ENCODE measurements at places on chromosomes 2 and 18.
A peak's percentile ranks its signal among the peaks of the same experiment; 100 is the strongest.

- DNase-seq, result no peak
Measured at GRCh38 chr2:179558010-179558934, 293.6 kb upstream of the SESTD1 start.

- no peak for DNase-seq
Measured at GRCh38 chr18:22822841-22823508, 110.2 kb upstream of the RBBP8 start.

- peak; percentile 16 for DNase-seq
Measured at GRCh38 chr2:177165721-177166711, 46.6 kb upstream of the HNRNPA3 start.

DNA sequence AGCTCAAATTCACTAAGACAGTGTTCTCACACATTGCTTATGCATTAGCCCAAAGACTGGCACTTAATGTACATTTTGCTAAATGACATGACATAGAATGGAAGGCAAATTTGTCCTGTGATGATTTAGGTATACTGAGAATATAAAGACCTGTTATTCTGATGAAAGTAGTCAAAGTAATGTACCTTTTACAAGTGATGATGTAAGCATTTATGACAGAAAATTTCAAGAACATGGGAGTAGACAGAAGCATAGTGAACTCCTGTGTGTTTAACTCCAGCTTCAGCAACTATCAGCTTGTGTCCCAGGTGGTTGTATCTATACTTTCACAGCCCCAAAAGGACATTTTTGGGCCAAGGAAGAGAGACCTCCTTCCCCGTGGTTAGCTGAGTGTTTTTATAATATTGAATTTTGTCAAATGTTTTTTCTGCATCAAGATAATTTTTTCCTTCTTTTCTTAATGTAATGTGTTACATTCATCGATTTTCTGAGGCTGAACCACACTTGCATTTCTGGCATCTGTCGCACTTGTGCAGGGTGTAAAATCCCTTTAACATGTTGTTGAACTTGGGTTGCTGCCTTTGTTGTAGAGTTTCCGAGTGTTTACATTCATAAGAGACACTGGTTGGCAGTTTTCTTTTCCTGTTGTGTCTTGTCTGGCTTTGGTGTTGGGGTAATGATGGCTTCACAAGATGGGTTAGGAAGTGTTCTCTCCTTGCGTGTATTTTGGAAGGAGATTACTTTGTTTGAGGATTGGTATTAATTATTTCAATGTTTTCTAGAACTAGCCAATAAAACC, 33.9 kb upstream of the TMEM18 start:
- no peak for DNase-seq

DNA sequence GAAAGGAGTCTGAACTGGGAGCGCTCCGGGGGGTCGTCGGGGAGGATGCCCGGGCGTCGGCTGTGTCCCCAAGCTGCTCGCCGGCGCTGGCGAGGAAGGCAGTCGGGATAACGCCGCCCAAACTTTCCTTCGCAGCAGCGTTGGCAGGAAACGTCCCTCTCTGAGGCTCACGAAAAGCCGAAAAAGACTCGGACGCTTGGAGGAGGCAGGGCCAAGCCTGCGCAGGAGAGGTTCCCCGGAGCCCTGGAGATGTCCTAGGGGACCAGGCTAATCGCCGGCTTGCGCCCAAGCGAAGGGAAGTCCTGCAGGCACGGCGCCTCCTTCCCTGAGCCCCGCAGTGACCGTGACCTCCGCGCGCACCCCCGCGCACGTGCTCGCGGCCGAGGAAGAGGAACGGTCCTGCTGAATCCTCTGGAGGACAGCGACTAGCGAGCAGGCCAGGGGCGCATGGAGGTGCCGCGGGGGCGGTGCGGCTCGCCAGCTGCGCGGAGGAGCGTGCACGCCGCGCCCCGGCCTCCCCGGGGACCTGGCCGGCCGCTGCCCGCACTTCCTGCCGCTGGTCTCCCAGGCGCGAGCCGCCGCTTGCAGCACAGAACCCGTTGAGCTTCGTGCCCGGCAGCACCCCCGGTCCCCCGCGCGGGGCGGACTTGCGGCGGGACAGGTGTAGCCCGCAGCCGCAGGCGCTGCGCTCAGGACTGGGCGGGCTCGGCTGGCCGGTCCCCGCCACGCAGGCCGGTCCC, at the start of gene SH3RF3:
Gene SH3RF3, plus strand, starts transcription at position 590 of the 740 bp plus-strand sequence.
- DNase-seq, result peak; percentile 26

- no peak for DNase-seq
Measured at GRCh38 chr18:48808476-48808875, 142.3 kb downstream of the SMAD7 start.

- DNase-seq, result no peak
Measured at GRCh38 chr2:240579071-240579762, 7.3 kb upstream of the CAPN10 start.

GRCh38 chr2:41933585-41934320, 114.1 kb upstream of the PKDCC start:
- DNase-seq, result no peak

- DNase-seq, result no peak
Measured at GRCh38 chr2:231673348-231673770, 35.0 kb upstream of the PTMA start.

GRCh38 chr2:44315945-44316344, 40.7 kb downstream of the SLC3A1 start:
- DNase-seq, result no peak

- no peak for DNase-seq
Measured at GRCh38 chr2:13597176-13597575, 880.4 kb downstream of the TRIB2 start.

GRCh38 chr18:77147418-77147852, 14.9 kb upstream of the MBP start:
- no peak for DNase-seq

DNA sequence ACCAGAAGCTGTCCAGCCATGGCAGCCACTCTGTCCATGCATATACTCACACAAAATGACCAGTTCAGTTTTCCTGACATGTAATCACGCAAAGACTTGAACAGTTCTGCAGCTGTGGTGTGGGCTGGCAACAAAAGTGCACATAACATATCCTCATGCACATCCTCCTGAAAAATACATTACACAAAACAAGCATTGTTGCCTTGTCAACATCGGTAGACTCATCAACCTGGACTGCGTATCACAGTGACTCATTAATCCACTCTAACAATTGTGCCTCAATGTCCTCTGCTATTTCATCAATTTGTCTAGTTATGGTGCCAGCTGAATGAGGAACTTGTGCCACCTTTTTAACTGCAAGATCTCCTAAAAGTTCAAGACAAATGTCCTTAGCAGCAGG, 19.5 kb downstream of the RBKS start:
- DNase-seq, result no peak

DNA sequence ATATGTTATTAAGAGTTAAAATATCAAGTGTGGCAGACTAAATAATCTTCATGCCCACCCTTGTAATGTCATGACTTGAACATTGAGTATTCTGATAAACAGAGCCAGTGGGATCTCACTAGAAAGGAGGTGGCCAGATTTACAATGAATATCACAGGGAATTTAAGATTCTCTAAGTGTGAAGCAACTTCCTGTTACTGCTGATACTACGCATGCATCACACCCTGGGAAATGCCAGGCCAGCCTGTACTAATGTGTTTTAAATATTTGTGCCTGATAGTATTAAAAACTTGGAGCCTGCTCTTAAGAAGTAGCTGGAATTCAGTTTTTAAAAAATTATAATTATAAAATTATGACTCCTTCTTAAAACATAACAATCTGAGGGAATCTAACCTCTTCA, 148.3 kb downstream of the LAMA3 start:
- no peak for DNase-seq

GRCh38 chr18:62396381-62396780, 71.3 kb downstream of the TNFRSF11A start:
- no peak for DNase-seq

DNA sequence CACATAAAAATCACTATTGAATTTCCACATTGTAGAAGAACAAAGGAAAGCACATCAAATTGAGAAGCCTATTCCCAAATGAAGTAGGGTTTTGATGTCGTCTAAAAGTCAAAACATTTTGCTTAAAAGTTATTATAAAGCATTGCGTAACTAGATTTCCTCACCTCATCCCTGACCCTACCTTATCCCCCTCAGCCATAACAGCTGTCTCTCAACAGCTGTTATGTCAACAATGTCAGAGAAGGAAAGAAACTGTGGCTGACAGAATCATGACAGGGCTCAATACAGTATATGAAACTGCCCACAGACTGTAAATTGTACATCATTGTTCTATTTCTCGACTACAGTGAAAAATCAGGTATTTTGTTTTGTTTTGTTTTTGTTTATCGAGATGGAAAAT, 63.0 kb upstream of the ACVR1C start:
- no peak for DNase-seq

DNA sequence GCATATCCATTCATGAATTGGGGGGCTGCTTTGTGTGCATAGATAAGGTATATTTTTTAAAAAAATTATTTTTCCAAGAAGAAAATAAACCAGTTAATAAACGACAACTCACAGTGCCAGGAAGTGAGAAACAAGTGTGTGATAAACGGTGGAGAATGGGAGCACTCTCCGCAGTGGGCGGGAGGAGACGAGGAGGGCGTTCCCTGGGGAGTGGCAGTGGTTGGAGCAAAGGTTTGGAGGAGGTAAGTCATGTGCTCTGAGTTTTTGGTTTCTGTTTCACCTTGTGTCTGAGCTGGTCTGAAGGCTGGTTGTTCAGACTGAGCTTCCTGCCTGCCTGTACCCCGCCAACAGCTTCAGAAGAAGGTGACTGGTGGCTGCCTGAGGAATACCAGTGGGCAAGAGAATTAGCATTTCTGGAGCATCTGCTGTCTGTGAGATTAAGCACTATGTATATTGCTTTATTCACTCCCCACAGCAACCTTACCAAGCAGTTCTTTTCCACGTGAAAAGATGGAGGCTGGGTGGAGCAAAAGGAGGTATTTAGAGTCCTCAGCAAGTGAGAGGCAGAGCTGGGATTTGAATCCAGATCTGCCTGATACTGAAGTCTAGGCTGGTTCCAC, 27.0 kb upstream of the CASP8 start:
- DNase-seq, result no peak

GRCh38 chr2:240650254-240650965, 25.1 kb downstream of the GPR35 start:
- no peak for DNase-seq

GRCh38 chr18:74784752-74785151, 187.1 kb downstream of the ZNF407 start:
- DNase-seq, result no peak

- no peak for DNase-seq
Measured at GRCh38 chr18:56515522-56515921, 122.9 kb downstream of the TXNL1 start.

DNA sequence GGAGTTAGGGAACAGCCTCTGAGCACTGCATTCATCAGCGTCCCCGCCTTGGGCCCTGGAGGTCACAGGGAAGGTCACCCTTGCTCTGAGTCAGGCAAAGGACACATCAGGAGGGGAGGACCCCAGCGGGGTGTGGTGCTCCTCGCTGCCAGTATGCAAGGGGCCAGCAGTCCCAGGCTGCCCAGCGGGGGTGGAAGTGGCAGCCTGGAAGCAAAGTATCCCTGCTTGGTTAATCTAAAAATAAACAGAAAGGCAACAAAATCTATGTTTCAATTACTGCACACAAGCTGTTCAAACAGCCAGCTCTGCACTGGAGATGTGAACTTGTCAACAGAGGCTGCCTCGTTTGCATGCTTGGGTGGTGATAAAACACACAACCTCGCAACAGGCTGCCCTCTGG, 164.1 kb downstream of the KLHL29 start:
- no peak for DNase-seq

- no peak for DNase-seq
Measured at GRCh38 chr18:45249246-45249661, 366.0 kb upstream of the SLC14A2 start.

DNA sequence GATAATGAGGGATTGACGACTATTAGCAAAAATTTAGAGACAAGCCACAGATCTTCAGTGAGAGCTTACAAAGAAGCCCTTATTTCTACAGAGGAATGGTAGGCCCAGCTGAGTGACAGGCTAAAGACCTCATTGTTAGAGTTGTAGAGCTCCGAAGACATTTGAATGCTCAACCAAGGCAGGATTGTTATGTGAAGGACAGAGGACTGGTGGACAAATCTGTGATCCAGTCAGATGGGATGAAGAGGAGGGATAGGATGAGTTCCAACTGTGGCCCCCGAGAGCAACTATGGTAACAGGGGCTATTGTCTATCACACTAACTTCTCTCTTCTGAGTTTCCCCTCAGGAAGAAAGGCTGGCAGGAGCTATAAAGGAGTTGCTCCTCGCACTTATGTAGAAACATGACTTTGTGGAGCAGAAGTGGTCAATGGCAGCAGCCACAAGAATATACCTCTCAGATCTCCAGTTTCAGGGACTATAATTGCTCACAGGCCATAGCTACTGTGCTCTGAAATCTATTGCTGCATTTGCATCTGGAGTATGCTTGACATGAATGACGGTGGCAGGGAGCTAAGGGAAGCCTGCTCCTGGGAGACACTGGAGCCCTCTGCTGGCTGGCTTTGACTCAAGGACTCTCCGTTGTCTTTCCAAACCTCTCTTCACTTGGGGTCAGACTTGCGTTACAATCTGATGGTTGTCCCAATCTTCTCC, 50.3 kb upstream of the GREB1L start:
- peak; percentile 61 for DNase-seq

DNA sequence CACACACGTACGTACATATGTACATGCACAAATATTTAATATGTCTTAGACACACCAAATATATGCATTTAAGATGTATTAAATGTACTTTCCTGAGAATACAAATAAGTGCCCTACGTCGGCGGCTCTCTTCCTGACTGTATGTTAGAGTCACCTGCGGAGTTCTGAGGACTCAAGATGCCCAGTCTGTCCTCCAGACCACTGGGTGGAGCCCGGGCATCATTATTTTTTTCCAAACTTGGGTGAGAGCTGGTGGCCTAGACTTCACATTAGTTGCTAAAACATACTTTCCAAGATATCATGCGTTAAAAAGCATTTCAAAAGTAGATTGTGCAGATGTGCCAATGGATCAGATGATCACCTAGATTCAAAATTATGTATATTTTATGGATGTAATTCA, 2.9 kb downstream of the IL18R1 start:
- no peak for DNase-seq

- no peak for DNase-seq
Measured at GRCh38 chr2:75558786-75559679, 1.7 kb downstream of the EVA1A start.

DNA sequence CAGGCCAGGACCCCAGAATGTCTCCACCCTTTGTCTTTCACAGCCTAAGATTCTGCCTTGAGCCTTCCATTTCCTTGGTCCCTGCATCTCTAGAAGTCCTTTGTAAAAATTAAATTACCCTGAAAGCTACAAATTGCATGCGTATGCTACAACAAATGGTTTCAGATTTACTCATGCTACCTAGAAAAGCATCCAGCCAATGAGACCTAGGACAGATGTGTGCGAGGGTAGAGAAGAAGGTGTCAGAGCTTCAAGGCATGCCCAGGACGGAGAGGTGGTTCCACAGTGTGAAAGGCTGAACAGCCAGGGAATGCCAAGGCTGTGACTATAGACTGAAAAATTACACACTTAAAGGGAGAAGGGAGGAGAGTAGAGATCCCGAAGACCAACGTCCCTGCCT, 40.2 kb downstream of the CCBE1 start:
- no peak for DNase-seq

DNA sequence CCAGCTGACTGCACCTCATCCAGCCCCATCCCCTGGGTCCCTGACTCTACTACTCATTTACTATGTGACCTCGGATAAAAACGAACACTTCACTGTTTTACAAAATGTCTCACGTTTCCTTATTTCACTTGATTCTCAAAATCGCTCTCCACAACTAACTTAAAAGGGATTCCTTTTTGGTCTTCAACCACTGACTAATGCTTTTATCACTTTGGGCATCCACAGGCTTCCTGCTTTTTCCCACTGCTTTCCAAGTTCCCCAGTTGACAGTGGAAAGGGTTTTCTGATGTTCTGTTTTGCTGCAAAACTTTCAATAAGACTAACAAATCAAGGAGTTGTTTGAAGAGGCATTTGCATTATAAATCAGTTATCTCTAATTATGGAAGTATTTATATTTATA, 24.1 kb downstream of the EIF2AK3 start:
- no peak for DNase-seq
